ENCODE measurements at places on chromosomes 11 and 22.

- no peak for DNase-seq
Observed at GRCh38 chr11:111606986-111607385, 4.7 kb downstream of the SIK2 start.

DNA sequence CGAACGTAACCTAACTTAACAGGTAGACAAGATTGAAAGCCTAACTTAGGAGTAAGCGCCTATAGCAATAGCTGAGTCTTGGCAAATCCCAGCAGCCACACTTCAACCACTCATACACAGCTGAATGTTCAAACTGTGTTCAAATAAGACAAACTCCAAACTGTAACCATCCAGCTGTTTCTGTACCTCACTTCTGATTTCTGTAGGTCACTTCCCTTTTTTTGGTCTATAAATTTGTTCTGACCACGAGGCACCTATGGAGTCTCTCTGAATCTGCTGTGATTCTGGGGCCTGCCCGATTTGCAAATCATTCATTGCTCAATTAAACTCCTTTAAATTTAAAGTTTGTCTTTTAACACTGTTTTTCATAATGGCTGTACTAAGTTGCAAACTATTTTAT lies 8.2 kb upstream of the TENM4 start:
- no peak for DNase-seq

DNA sequence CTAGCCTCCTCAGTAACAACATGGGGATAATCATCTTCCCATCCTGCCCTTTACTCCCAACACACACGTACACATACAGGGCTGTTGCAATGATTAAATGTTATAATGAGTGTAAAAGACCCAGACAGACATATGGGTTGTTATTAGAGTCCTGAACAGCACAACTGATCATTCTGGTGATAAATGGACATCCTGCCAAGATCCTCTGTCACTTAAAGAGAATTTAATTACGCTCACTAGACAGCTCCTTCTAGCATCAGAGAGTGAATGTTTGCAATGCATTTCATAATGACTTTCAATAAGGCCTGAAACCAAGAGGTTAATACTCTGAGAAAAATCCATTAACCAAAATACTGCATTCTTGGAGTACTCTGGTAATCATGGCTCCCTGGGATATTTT lies 115.8 kb downstream of the KCNC1 start:
- DNase-seq = no peak

GRCh38 chr11:67634366-67635230 lies 4.9 kb upstream of the NUDT8 start:
- no peak for DNase-seq

DNA sequence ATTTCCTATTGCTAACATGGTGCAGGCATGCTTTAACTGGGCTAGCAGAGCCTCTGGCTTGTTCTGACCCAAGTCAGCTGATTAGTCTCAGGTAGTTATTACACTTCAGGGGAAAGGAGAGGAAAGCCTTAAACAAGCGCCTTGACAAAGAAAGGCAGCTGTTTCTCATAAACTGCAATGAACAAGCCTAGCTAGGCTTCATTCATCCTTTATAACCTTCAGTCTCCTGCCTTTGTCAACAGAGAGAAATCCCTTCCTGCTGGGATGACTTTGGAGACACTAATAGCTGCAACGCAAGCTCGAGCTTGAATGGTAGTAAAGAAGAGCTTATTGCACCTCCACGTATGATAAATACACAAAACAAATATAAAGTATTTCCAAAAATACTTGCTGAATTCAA lies 68.4 kb downstream of the CCDC34 start:
- no peak for DNase-seq

- no peak for DNase-seq
Observed at GRCh38 chr22:36056980-36057379, 28.4 kb upstream of the RBFOX2 start.

DNA sequence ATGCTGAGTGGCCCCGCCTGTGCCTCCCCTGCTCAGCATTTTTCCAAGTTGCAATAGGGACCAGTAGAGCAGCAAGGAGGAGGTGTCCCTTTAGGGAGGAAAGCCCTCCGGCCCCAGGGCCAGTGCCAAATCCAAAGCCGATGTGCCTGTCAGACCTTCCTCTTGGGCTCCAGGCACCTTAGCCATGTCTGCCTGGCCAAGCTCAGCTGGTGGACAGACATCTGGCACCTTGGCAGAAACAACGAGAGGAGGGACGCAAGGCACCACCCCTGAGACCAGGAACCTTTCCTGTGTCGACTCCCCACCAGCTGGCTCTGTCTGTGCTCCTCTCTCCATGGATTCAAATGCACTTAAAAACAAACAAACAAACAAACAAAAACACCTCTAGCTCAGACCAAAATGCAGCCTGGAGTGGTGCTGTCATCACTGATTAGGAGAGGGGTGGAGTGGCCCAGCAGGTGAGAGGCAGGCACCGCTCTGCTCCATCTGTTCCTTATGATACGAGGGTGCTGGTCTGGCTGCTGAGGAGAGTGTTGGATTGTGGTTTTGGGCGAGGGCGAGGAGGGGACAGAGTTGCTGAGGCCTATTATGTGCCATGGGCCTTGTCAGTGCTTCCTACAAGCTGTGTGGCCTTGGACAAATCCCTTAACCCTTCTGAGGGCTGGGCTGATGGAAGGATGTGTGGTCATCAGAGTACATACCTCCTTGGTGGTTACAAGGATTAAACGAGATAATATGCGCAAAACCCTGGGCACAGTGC lies 46.2 kb downstream of the TP53I11 start:
- DNase-seq = no peak

DNA sequence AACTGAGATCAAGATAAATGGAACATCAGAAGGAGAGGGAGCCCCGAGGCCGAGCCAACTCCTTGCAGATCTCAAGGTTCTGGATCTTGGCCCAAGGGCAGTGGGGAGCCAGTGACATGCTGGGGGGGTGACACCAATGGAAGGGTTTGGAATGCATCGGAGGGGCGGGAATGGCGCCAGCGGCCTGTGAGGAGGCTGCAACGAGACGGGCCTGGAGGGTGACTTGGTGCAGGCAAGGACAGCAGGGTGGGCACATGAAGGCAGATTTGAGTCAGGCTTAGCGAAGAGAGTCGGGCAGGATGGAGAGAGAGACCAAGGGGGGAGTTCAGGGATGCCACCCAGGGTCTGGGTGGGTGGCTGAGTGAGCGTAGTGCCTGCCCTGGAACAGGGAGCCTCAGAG lies 23.2 kb downstream of the ELFN2 start:
- DNase-seq = no peak

- DNase-seq = no peak
Observed at GRCh38 chr11:126853732-126854131, 146.8 kb downstream of the KIRREL3 start.

DNA sequence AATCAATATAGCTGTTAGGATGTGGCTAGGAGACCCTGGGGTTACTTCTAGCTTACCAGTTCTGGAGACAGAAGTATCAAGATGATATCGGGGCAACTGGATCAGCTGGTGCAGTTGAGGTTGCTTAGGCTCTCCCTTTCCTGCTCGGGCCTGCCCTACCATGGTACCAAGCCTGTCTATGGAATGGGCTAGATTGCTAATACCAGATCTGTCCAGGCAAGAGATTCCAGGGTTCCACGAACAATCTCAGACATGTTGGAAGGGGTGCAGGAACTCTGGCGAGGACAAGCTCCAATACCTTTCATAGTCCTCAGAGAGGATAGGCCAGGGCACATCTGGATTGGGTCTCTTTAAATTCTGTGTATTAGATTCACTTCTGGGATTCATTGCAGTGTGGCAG lies 53.8 kb downstream of the ADM start:
- no peak for DNase-seq

GRCh38 chr11:8705146-8705545 lies 22.6 kb downstream of the RPL27A start:
- DNase-seq = no peak

GRCh38 chr11:28619846-28620540 lies 511.8 kb downstream of the METTL15 start:
- no peak for DNase-seq

GRCh38 chr22:45977551-45978274 lies 751 bp upstream of the WNT7B start:
- DNase-seq = no peak

GRCh38 chr11:27470166-27470565 lies 2.4 kb downstream of the LGR4 start:
- DNase-seq = no peak

DNA sequence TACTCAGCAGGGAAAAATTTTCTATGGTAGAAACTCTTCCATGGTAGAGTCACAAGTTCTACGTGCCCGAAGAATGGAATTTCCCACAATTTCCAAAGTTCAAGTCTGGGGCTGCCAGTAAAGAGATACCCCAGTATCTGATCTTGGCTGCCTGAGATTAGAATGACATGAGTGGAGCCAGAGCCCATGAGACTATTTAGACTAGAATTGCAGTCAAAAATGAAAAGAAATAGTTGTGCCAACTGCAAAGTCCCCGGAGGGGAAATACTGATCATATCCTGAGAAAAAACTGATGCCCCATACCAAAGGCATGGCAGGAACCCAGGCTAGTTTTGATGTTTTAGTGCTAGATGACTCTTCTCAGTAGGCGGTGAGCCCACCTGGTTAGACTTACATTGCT lies 11.2 kb downstream of the MAJIN start:
- DNase-seq = no peak

- no peak for DNase-seq
Observed at GRCh38 chr11:35458846-35459245, 39.5 kb upstream of the SLC1A2 start.

DNA sequence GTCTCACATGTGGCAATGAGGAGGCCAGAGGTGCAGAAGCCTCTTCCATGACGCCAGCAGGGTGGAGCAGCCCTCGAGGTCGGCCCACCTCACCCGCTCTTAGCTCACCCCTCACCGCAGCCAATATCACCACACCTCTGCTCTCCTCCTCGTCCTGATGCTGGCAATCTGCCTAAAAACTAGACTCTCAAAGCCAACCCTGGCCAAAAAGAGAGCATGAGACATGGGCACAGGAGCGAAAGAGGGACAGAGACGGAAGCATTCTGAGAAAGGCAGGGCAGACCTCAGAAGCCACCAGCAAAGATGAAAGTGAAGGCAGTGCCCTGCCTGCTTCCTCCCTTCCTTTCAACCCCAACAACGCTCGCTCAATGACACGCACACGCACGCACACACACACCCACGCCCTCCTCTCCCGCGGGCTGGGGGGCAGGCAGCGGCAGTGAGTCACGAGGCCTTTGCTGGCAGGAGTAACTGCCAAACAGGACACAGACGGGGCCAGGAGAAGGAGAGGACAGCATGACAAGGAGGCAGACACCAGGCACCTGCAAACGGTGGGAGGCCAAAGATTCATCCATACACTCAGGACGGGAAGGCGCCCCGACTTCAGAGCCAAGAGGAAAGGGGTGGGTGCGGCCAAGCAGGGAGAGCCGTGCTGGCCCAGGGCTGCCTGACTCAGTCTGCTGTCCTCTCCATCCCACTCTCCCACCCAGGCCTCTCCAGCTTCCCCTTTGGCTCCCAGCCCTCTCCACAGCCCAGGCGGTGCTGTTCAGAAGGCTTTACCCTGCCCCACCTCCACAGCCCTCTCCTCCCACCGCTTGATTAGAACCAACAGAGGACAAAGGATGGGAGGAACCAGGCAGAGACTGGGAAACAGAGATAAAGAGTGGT lies 11.4 kb downstream of the IGSF9B start:
- DNase-seq = no peak

GRCh38 chr11:45543808-45544422 lies 121.5 kb downstream of the CHST1 start:
- DNase-seq = no peak

DNA sequence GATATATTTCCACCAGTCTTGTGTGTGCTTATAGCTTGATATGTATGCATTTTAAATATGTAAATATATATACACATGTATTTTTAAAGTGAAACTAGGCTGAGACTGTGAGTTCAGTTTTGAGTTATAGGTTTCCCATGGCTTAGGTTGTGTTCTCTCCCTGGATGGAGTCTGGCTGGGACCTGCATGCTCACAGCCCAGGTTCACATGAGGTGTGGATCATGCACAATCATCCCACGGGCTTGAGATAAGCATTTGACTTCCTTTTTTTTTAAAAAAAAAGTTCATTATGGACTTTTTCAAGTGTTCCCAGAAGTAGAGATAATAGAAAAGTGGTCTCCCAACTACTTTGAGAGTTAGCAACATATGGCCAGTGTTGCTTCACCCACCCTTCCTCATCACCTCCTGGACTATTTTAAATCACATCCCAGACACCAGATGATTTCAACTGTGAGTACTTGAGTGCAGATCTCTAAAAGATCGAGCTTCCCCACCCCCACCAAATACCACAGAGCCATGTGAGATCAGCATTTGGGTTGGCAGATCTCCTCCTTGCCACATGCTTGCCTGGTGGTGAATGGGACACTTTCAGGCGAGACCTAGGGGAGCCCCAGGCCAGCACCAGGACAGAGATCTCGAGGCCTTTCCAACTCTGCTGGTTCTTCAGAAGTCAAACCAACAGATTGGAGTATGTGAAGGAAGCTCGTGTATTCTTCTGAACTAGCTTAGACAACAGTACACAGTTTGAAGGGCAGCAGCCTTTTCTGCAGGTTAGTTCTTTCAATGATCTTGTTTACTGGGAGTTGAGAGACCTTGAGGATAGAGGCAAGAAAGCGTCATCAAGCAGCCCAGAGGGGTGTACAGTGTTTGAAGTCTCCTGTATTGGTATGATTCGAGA lies 15.9 kb downstream of the MED15 start:
- no peak for DNase-seq

GRCh38 chr11:104965735-104966134 lies 2.6 kb downstream of the CASP4 start:
- no peak for DNase-seq

- DNase-seq = no peak
Observed at GRCh38 chr11:19345848-19346681, 105.3 kb upstream of the E2F8 start.

DNA sequence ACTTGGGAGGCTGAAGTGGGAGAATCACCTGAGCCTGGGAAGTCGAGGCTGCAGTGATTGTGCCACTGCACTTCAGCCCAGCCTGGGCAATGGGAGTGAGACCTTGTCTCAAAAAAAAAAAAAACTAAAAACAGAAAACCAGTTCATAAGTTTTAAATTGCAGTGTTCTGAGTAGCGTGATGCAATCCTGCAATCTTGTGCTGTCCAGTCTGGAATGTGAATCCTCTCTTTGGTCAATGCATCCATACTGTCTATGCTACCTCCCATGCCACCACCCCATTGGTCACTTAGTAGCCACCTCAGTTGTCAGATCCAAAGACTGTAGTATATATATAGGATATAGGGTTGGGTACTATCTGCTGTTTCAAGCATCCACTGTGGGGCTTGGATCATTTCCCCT lies 11.1 kb downstream of the YAP1 start:
- no peak for DNase-seq

DNA sequence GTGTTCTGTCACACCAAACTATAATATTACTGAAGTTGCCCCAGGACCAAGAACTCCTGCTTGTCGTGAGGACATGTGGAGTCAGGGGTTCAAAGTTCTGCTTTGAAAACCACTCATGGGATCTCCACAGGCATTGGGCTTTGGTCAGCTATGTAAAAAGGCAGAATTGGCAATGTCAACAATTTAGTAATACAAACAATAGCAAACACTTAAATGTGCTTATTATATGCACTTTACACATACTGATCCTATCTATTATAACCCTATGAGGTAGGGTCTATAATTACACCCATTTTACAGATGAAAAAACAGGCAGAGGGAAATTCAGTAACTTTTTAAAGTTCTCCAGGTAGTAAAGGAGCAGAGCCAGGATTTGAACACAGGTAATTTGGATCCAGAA lies 94.6 kb downstream of the CCDC83 start:
- no peak for DNase-seq
